ENCODE measurements at places on chromosomes 5 and 9.

- no peak for DNase-seq
Measured at GRCh38 chr5:130425424-130425823, 521.2 kb downstream of the CHSY3 start.

GRCh38 chr5:1777281-1778137 lies 22.1 kb downstream of the MRPL36 start:
- DNase-seq: no peak

- no peak for DNase-seq
Measured at GRCh38 chr9:36492865-36493264, 79.8 kb upstream of the MELK start.

GRCh38 chr5:16842896-16843295 lies 93.2 kb downstream of the MYO10 start:
- DNase-seq: no peak

DNA sequence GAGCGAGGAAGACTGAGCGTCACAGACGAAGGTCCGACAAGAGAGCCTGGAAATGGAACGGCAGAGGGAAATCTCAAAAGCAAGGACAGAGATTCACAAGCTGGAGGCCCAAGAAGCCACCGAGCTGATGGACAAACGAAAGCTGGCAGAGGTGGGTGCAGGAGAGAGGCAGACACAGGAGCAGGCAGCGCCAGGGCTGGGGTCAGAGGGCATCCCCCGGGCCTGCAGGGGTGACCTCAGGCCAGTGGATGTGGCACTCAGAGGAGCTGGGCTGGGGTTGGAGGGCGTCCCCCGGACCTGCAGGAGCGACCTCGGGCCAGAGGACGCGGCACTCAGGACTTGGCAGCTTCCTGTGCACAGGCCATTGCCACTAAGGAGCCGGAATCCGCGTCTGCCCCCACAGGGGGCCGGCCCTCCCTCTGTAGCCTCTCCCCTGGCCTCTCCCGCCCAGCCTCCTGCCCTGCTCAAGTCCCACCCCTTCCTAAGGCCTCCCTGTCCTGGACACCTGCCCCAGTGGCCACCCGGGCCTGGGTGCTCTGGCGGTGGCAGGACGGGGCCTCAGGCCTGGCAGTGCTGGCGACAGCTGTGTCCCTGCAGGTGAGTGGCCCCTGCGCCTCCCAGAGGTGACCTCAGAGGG lies 40.4 kb downstream of the EXD3 start:
- DNase-seq: peak; percentile 16

DNA sequence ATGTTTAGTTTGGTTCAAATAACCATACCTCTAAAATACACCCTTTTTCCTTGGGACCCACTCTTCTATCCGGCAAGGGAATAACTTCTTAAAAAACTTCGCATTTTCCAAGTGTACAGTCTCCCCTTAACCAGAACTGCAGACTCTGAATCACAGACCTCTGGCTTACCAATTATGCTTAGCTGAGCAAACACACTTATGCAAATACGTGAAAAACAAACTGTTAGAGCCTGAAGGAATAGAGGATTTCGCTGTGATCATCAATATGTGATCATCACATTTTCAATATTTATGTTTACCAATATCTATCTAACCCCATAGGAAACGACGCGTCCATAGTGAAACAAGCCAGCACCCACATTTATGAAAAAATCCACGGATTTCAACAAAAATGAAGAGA lies 1.3 kb downstream of the LPAR1 start:
- DNase-seq: no peak

DNA sequence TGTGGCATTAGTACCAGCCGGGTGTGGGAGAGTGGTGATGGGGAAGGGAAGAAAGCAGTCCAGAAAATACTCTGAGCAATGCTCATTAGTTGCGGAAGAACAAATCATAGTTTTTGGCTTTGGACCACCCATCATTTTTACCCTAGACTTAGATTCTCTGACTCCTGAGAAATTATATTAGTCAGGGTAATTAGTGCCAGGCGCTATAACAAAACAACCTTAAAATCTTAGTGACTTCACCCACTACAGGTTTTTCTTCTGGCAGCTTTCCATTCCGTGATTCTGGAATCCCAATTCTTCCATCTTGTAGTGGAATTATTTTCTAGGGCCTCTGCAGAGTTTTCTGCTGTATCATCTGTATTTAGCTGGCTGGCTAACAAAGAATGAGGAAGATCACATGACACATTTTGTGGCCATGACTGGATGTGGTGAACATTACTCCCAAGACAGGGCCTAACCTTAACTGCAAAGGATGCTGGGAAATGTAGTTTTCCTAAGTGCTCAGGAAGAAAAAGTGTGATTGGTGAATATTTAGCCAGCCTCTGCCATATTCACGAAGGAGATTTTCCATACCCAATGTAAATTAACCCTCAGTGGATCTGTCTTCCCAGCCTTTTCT lies 373.0 kb upstream of the MEF2C start:
- DNase-seq: no peak

DNA sequence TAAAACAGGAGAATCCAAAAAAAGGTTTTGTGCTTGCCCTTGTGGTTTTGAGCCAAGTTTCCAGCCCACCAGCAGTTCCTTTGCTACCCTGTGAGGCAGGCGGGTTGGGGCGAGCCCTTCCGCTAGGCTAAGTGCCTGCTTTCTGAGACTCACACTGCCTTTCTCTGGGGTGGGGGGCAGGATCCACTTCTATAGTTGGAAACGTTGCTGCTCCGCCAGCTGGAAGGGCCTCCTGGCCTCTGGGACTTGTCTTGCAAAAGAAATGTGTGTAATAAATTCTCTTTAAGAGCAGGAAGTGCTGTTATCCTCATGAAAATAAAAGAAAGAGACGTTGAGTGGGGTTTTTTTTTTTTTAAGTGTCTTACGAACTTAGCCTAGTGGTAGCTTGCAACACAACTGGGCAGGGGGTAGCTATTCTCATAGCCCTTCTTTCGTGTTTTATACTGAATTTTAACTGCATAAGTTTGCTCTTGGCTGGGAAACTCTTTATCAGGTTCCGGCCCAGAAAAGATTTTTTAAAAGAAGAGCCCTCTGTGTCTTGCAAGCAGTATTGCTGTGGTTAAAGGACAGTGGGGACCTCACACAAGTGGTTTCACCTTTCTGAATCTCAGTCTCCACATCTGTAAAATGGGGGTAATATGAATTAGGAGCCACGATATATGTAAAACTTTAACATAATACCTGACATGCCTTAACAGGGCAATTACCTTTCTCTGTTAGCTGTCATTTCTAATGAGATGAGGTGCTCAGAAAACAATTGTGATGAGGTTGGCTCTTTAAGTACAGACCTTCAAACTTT lies 19.8 kb downstream of the JADE2 start:
- DNase-seq: peak; percentile 90

GRCh38 chr5:77066184-77066583 lies 20.9 kb downstream of the ZBED3 start:
- no peak for DNase-seq

DNA sequence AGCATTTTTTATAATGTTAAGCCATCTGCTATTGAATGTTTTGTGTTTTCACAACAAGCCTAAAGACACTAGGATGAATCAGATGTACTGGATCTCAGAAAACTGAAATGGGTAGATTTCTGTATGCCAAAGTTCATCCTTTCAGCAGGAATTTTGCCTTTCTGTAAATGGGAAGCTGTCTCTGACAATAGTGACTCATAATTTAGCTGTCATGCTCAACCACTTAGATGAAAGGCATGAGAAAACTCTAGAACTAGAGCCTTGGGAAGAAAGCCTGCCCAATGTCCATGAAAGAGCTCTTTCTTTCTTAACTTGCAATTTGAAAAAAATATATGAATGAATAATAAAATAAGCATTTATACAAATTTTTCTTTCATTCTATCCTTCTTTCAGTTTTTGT lies 616.0 kb upstream of the EDIL3 start:
- no peak for DNase-seq

GRCh38 chr5:10091701-10092100 lies 158.0 kb downstream of the ATPSCKMT start:
- DNase-seq: no peak

DNA sequence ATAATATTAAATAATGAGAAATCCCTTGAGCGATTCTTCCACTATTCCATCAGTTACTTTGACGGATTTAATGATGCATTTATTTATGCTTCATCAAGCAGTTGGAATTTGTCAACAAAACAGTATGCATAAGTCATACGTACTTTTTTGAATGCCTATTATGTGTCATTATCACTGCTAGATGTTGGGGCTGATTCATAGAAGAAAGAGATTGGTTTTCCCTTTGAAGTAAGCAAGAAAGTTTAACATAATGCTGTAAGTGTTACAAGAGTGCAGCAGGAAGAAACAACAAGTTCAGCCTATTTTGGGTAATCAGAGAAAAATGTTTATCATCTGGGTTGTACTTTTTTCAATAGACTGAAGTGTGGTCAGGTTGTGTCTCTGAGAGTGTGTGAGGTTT lies 121.2 kb upstream of the RANBP3L start:
- no peak for DNase-seq

DNA sequence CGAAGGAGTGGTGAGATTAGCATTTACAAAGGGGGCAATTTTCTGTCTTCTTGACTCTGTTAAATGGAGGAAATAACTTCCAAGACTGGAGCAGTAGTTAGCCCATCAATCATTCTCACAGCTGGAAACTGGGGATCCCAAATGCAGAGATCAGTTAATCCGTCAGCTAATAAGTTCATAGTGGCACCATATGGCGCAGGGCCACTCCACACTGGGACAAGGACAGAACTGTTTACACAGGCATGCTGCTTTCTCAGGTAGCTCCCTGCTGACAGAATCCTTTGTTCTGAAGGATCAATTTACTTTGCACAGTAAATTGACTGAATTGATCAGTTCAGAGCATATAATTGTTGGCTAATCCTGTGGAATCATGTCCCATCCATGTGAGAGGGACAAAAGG lies 395.7 kb downstream of the TMEM161B start:
- no peak for DNase-seq

DNA sequence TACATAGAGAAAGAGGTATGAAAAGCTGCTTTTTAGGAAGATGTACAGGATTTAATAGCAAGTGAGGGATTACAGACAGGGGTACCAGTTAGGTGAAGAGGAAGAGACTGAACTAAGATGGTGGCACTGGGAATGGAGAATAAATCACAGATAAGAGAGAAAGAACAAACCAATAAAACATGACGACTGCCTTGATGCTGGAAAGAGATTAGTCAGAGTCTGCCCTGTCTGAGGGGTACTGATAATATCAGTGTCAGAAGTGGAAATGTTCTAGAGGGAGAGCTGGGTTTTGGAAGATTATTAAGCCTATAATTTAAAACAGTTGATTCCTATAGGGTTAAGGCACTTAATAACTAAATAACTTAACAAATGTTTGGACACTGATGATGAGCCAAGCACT lies 77.7 kb downstream of the NR2F1 start:
- DNase-seq: no peak

GRCh38 chr5:5270958-5271785 lies 131.0 kb downstream of the ADAMTS16 start:
- peak; percentile 81 for DNase-seq

DNA sequence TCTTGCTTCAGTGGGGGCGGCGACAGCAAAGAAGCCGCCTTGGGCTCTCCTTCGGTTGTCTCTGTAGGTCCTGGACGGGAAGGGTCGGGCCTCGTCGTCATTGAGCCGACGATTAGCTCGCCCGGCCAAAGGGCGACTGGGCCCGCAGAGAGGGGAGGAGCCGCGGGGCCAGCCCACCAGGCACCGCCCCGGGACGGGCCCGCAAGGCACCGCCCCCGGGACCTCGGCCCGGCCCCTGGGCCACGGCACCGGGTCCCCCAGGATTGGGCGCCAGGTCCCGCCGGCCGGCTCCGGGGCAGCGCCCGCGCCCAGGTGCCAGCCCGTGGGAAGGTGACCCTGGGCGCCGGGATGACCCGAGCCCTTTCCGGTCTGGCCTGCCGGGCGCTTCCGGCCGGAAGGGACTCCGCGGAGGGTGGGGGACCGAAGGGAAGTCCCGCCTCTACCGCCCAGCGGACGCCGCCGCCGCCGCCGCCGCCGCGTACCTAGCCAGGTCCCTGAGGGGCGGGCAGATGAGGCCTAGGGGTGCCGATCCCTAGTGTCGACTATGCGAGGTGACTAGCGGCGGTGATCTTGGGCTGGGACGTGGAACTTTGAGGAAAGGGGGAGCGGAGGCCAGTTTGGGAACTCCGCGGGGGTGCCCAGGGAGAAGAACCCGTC lies at the start of the genes GBA2 and RGP1:
TSS of gene GBA2 (minus strand) at position 371 of the 657 bp plus-strand sequence. CDS start 524 bp downstream, outside the sequence.
TSS of gene RGP1 (plus strand) at position 430 of the 657 bp plus-strand sequence. CDS start 469 bp downstream, outside the sequence.
- peak; percentile 89 for DNase-seq

GRCh38 chr5:78908173-78909061 lies 76.7 kb downstream of the ARSB start:
- DNase-seq: peak; percentile 63

DNA sequence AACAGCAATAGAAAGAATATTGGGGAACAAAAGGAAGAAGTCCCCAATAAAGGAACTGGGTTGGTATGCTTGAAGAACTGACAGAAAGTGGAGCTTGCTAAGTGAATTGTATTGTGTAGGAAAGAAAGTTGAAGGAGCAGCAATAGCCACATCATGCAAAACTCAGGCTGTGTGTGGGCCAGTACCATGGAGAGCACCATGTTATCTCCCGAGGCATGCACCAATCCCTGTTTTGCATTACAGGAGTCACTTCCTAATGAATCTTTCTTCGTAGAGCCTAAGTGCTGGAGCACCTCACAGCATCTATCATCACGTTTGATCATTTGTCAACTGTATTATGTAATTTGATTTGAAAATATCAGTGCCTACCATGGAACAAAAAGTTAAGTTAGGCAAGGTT lies 137.7 kb upstream of the NMUR2 start:
- DNase-seq: no peak

DNA sequence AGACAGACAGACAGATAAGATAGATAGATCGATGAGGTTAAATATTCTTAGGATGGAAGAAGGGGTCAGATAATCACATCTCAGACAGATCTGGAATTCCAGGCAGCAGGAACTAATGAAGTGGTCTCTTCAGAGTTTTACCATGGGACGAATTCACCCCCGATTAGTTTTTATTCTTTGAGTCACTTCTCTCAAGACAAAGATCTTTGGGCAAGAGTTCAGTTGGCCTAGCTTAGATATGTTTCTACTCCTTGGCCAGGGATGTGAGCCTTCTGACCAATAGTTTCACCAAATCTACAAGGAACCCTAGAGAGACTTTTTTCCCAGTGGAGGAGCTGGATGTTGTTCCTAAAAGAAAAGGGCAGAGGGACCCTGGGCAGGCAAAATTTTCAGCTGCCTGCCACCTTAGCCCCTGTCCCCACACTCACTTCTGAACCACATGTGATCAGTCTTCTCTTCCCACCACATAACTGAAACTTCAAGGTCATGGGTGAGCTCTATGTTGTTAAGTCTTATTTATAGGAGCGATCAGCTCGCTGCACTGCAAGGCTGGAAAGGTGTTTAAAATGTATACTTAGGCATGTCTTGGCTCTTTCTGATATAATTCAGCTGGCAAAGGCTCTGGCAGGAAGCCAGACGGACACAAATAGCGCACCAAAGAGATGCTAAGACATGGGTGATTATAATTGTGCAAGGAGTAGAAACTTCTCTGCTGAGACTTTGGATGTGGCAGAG lies 132.9 kb downstream of the PALM2AKAP2 start:
- no peak for DNase-seq

DNA sequence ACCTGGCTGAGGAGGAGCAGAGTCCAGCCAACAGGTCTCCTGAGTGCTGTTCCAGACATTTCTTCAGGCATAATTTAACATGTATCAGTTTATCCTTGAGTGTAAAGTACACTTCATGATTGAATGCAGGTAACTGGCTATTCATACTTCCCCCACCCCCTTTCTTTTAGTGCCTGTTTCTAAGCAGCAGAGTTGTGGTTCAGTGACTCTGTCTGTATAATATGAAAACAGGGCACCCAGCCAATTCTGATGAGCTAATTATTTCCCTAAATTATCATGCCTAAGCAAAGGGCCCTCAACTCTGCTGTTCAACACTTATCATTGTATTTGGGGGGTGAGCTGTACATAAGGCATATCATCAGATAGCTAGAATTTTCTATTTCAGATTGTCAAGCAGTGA lies 51.9 kb upstream of the ZSWIM6 start:
- no peak for DNase-seq

- DNase-seq: no peak
Measured at GRCh38 chr9:78234810-78235209, 1.1 kb upstream of the CEP78 start.
